ENCODE measurements at places on chromosomes 2 and 18. TPM values are rescaled to one million over a fixed set of nuclear protein-coding genes. Genes with fewer than 3 reads are reported as not detected.

Gene EPHA4
- total RNA-seq = 33.2 TPM

Gene CYTIP
- total RNA-seq = not detected

Gene TXNDC2
- total RNA-seq = 0.22 TPM

Gene ANKRD62
- not detected for total RNA-seq

Gene BARD1
- total RNA-seq = 34.5 TPM

Gene NFU1
- 39.2 TPM for total RNA-seq

Gene TFCP2L1
- total RNA-seq = under 0.01 TPM

Gene CD28
- total RNA-seq = not detected

Gene ONECUT2
- total RNA-seq = under 0.01 TPM

Gene PIEZO2
- total RNA-seq = 0.12 TPM

Gene PAX3
- total RNA-seq = 0.25 TPM

Gene GEN1
- 8.1 TPM for total RNA-seq

Gene MREG
- 3.2 TPM for total RNA-seq

Gene FBXO36
- 1.9 TPM for total RNA-seq

Gene AQP12A
- total RNA-seq = not detected

Gene KRTCAP3
- not detected for total RNA-seq

Gene IL1RN
- total RNA-seq = not detected

Gene ALPI
- total RNA-seq = not detected

Gene IL1RL2
- 1.4 TPM for total RNA-seq

Gene GNLY
- not detected for total RNA-seq

Gene GALM
- 21.2 TPM for total RNA-seq

Gene ATOH8
- 4.5 TPM for total RNA-seq

Gene CCL20
- total RNA-seq = not detected

Gene SLC5A7
- not detected for total RNA-seq

Gene PLCD4
- 2.6 TPM for total RNA-seq

Data from uterine smooth muscle cell (primary cell).